Vagina (tissue), 2 donors: ENCODE measurements at places on chromosomes 6 and 20.
A peak's percentile ranks its signal among the peaks of the same experiment; 100 is the strongest.

DNA sequence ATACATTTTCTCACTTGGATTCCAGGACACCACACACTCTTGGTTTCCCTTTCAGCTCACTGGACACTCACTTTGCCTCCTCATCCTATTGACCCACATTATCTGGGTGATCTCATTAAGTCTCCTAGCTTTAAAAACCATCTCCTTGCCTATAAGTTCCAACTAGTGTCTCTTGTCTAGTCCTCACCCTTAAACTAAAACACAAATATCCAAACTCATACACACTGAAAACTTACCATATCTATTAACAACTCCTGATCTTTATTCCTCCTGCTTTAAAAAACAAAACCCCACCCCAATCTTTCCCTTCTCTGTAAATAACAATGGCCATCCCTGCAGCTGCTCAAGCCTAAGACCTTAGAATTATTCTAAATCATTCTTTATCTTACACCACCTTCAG, 3.5 kb upstream of the SMIM28 start:
- DNase-seq: no peak

DNA sequence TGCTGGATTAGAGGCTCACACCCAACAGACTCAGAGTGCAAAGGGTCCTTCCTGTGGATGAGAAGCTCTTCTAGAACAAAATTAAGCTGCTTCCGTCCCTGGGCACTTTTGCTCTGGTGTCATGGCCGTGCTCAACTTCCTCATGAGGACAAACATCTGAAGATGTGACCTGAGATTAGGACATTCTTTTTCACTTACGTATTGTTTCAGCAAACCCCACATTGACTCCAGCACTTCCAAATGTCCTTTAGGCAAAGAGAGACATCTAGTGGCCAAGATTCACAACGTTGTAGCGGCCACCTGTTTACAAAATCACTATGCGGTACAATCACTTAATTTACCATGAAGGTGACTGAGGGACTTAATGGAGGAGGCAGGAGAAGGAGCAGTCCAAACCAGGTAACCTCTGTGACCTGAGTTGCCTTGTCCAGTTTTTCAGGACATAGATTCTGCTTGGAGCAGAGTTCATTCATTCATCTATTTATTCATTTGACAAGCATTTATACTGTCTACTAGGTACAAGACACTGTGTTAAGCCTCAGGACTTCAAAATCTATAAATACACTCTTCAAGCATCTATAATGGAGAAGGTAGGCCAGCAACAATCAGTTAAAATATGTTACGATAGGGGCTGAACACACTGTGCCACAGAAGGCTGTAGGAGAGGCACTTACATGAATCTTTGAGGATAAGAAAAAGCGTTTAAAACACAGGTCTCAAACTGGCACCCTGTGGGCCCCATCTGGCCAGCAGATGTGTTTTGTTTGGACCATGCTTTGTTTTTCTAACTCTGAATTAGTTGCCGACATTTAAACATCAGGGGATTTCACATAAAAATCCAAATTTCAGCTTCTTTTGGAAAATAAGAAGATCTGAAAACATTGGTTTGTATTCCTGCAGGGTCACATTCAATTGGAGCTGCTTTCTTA, 5.6 kb upstream of the ADGRF1 start:
- DNase-seq: no peak

DNA sequence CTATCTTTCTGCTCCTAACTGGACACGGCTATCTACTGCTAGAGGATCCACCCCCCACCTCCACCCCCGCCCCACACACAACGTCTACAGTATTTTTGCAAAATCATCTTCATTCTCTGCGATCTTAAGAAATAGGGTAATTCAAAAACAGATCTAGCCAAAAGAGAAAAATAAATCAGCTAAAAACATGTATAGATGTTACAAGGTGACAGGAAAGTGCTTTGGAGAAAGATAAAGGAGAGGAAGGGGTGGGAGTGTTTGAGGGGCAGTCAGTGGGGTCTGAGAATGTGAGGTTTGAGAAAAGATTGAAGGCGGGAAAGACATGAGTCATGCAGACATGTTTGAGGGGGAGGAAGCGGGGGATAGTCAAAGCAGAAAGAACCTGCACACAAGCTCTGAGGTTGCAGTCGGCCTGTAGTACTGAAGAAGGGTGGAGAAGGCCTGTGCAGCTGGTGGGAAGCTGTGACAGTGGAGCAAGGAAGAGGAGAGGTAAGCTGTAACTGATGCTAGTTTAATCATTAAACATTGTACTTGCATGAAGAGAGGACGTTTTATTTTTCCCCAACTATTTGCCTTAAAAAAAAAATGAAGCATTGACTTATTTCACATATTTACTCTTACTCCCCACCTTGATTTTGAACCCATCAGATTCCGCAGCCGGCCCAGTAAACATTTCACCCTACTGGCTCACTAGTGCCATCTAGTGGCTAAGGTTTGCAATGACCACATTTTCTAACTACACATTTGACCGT, 332.6 kb downstream of the ADGRB3 start:
- no peak for DNase-seq

GRCh38 chr6:163694072-163694471, 279.6 kb downstream of the QKI start:
- DNase-seq: peak; percentile 34

DNA sequence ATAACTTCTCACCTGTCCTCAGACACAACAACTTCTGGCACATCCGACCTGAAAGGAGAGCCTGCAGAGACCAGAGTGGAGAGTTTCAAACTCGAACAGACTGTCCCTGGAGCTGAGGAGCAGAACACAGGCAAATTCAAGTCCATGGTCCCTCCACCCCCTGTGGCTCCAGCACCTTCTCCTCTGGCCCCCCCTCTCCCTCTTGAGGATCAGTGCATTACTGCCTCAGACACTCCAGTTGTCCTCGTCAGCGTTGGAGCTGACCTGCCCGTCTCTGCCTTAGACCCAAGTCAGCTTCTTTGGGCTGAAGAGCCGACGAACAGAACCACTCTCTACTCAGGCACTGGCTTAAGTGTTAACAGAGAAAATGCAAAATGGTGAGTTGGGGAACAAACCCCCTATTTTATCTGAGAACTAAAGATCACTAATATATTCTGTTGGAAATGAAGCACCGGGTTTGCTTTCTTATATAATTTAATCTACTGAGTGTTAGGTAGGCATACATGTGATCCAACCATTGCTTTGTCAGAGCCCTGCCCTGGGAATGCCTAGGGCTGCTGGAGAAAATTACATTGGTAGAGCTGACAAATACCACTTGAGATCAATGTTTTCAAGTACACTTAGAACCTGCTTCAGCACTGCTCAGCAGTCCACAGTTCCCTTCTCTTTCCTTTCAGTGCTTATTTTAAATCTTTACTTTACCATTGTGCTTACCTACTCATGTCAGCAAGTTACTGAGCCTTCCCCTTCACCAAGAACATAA, 77.5 kb upstream of the LTV1 start:
- DNase-seq: no peak

GRCh38 chr6:35775031-35775430, 1.4 kb upstream of the CLPSL2 start:
- no peak for DNase-seq

DNA sequence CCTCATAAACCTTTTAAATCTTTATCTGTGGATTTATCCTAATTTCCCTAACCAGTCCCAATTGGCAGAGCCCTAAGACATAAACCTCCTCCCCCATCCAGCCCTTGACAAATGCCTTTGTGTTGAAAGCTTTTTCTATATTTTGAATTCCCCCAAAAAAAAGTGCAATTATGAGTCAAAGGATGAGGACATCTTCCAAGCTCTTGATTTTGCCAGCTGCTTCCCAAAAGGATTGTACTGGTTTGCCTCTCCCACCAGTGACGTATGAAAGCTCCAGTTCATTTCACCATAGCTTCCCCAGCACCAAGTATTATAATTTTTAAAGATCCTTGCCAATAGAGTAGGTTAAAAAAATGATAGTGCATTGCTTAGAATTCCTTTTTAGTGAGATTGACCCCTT, 38.9 kb downstream of the SIRPA start:
- DNase-seq: no peak

- DNase-seq: no peak
These were observed 30.8 kb downstream of the PDE10A start for GRCh38 chr6:165632194-165632593.

DNA sequence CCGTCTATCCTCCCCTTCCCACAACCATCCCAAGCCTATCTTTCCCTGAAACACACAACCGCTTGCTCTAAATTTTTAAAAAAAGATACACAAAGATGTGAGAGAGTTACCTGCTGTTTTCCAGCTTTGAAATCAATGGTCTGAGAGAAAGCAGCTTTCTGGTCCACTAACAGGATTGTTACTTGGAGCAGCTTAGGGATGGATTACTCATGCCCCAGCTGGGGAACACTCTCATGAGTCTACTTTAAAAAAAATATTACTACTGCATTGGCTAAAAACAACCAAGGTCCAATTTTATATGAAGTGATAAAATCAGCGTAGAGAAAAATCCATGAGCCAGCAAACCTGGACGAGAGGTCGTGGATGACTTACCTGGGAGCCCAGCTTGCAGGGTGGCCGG, 29.6 kb upstream of the FOXC1 start:
- DNase-seq: no peak

DNA sequence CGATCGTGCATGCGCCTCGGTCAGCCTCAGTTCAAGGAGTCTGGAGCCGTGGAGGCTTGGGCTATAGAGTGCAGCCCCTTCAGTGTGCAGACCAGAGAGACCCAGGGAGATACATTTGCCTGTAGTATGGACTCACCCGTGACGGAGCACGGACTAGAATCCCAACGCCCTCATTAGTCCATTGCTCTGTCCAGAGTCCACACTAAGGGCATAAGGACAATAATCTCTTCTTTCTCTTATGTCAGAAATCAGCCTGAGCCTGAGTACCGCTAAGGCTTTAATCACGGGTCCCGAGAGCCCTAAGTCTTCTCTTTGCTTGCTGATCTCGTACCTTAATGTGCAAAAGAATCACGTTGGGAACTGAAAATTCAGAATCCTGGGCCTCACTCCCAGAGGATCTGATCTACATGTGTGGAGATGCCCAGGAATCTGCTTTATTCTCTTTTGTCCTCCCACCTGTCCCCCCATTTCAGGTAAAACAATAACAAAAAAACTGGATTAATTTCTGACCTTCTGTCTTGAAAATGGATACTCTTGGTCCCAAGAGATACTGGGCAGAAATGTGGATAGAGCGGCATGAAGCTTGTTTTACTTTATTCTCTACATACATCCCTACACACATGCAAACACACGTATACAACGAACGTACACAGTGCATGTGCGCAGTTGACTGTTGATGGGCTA, 671 bp downstream of the BPHL start:
- no peak for DNase-seq

DNA sequence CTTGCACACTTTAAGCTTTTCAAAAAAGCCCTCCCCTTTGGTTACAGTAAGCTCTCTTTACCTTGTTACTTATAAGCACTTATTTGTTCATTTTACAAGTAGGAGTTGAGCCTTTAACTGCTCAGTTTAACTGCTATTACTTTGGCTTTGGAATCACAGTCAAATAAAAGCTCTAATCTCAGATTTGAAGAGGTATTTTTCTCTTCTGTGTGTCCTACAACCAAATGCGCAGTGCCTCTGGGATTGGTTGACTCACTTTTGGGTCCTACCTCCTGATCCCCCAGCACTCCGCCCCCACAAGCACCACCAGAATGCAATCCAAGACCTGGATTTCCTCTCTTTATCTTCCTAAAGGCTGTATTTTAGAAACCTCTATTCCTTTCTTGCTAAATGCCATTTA, 2.5 kb downstream of the NCOA7 start:
- DNase-seq: no peak

GRCh38 chr6:51350308-51350904, 531.7 kb downstream of the TFAP2B start:
- no peak for DNase-seq
